GM23248 (cell line): ENCODE measurements at places on chromosomes 2 and 18.

GRCh38 chr2:231387904-231388724 is 7.4 kb upstream of the B3GNT7 start:
- DNase-seq: peak; percentile 62

DNA sequence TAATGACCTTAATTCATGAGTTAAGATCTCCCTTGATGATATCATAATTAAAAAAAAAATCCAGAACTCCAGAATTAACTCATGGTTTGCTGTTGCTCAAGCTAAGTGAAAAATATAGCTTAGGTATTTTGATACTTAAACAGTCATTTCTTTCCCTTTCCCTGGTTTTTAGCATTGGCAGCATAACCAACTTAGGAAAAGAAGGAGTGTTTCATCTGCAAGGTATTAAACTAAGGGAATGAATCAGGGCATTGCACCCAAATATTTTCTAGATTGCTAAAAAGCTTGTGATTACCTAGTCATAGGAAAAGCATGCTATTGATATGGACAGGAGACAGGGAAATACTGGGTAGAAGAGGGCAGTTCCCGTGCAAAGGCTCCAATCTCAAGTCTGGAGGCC is 207.2 kb downstream of the LRP1B start:
- DNase-seq: peak; percentile 66

- no peak for DNase-seq
Observed at GRCh38 chr2:47083005-47083404, 72.1 kb downstream of the STPG4 start.

GRCh38 chr2:236380051-236380612 is 115.9 kb upstream of the ASB18 start:
- no peak for DNase-seq

DNA sequence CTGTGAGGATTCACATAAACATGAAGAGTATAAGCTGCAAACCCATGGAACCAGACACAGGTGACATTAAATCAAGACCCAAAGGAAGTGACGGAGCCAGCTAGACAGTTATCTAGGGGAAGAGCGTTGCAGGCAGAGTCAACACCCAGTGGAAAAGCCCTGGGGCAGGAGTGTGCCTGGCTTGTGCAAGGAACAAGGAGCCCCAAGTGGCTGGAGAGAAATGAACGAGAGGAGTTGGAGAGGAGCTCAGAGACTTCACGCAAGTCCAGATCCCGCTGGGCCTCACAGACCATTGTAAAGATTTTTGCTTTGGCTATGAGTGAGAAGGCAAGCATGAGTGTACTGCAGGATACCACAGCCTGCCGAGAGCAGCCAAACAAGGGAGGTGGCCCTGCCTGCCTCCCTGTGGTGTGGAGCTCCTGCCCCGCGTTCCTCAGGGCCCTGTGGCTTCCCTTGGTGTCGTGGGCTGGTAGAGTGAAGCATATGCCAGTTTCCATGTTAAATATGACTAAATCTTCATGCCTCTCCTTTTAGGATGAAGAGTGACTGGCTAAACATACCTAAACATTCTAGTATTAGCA is 88.2 kb downstream of the SP3 start:
- DNase-seq: no peak
